ENCODE measurements at places on chromosomes 12 and 14.

DNA sequence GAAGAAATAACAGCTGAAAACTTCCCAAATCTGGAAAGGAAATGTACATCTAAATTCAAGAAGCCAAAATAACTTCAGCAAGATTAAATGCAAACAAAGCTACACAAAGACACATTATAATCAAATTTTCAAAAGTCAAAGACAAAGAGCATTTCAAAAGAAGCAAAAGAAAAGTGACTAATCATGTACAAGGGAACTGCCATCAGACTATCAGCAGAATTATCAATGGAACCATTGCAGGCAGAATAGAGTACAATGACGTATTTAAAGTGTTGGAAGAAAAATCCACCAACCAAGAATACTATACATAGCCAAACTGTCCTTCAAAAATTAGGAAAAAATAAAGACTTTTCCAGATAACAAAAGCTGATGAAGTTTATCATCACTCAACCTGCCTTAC lies 147.5 kb downstream of the NELL2 start:
- DNase-seq, result no peak

DNA sequence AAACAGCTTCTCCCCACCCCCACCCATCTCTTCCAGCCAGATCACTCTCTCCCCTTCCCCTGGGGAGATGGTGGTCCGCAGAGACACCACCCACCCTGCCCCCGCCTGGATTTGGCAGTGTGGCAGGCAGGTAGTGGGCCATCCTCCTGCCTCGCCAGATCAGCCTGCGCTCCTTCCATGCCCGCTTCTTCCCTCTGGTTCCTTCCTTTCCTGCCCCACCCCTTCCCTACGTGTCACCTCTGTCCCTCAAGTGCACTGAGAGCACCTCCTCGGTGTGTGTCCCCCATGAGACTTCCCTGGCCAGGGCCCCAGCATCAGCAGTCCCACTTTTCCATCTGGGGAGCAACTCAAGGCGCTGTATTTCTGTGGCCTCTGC lies 632 bp downstream of the NYNRIN start:
- no peak for DNase-seq

GRCh38 chr14:52954346-52955214 lies 3.7 kb upstream of the FERMT2 start:
- DNase-seq, result no peak

GRCh38 chr12:15368812-15369211 lies 46.5 kb downstream of the PTPRO start:
- no peak for DNase-seq

DNA sequence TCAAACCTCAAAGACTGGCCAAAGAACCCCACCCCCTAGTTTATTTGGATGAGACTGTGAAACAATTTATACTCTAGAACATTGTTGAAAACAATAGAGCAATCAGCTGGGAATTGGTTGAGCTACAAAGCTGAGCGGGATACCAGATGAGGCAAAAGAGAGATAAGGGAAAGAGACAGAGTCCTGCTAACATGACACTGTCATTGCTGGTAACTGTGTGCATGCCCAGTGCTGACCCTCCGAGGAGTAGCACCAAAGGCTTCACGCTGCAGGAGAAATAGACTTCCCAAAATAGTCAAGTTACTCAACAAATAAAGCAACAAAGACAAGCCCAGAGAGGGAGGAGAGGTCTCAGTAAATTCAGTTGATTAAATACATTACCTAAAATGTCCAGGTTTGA lies 63.6 kb downstream of the RASSF8 start:
- DNase-seq, result no peak
